B cell (primary cell): ENCODE measurements at places on chromosomes 2 and 18.

GRCh38 chr2:173452416-173452815 is 97.7 kb downstream of the CDCA7 start:
- DNase-seq, result no peak

GRCh38 chr2:74021407-74021755 is 36.7 kb downstream of the TET3 start:
- DNase-seq, result no peak

- no peak for DNase-seq
These were observed 153.4 kb upstream of the GULP1 start for GRCh38 chr2:188138313-188138712.

- no peak for DNase-seq
These were observed 169.7 kb downstream of the TWIST2 start for GRCh38 chr2:239017491-239018098.

- DNase-seq, result no peak
These were observed 595.0 kb downstream of the STK39 start for GRCh38 chr2:167652401-167652800.

DNA sequence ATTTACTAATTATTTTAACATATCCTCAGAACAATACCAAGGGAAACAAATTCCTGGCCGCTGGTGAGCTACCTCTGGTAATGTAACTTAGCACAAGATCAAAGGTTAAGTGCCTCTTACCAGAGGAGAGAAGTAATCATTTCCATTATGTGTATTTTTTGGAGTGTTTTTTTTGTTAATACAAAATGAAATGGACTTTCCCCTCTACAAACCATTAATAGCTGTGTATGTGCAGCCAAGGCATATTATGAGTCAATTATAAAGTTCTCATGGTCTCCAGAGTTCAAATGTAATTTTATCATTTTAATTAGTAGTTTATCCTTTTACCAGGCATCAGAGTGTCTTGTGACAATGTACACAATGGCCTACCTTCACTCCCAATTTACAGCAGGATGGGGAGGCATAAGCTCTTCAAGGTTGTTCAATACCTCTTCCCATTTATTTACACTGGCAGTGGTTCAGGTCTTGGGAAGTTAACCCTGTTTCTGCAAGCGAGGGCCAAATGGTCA is 242.2 kb downstream of the TGIF1 start:
- no peak for DNase-seq

DNA sequence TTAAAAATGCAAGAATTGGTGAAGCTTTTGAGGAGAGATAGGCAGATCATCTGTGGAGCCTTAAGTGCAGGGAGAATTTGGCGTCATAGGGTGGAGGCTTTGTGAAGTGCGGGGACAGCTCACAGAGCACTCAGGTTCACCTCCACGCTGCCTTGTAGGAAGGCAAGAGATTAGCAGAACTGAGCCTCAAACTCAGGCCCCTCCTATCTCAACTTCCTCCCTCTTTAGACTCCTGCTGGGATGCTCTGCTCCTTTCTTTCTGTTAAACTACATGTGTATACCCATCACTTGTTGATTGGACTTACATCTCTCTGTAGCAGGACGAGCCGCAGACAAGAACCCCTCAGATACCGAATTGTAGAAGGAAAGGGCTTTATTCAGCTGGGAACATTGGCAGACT is 422.2 kb downstream of the SETBP1 start:
- DNase-seq, result no peak

GRCh38 chr18:70296289-70296688 is 7.4 kb downstream of the SOCS6 start:
- no peak for DNase-seq

DNA sequence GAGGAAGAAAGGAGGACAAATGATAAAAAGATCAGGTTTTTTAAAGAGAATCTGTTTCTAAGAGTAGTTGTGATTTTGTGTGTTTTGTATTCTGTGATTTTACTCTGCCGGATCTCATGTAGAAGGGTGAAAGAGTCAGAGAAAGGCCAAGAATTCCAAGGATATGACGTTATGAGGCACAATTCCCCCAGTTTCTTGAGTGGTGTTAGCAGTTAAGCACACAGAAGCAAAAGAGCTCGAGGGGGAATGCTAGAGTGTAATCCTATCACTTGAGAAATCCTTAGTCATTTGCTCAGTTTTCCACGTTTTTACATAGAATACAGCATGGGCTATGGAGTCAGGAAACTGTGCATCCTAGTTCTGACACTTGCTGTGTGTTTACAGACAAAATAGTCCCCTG is 34.8 kb downstream of the METTL4 start:
- DNase-seq, result no peak

- DNase-seq, result no peak
These were observed 663.7 kb upstream of the LRATD1 start for GRCh38 chr2:13968811-13969210.

GRCh38 chr2:219183151-219183772 is 5.2 kb downstream of the RETREG2 start:
- DNase-seq, result no peak

GRCh38 chr18:7232218-7232617 is 1.3 kb downstream of the LRRC30 start:
- DNase-seq, result no peak

DNA sequence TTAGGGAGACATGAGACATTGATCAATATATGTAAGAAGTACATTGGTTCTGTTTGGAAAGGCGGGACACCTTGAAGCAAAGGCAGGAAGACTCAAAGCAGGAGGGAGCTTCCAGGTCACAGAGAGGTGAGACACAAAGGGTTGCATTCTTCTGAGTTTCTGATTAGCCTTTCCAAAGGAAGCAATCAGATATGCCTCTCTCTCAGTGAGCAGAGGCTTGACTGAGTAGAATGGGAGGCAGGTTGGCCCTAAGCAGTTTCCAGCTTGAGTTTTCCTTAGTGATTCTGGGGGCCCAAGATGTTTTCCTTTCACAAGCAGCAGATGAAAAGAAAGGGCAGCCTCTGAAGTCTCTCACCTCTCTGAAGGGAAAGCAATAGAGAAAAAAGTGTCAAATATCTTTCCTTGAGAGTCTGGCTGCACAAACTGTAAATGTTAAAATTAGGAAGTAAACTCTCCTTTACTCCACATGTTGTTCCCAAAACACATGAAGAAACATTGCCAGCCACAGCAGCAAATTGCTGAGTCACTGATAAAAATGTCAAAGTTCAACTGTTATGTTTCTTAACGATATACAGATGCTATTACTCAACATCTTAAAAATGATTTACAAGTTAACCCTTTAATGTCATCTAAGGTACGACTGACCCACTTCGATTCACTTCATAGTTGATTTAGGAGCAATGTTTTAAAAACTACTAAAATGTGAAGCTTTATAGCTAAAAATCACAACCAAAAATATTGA is 40.3 kb downstream of the CYB5A start:
- no peak for DNase-seq

- DNase-seq, result no peak
These were observed 24.9 kb downstream of the PECR start for GRCh38 chr2:216056739-216057138.

DNA sequence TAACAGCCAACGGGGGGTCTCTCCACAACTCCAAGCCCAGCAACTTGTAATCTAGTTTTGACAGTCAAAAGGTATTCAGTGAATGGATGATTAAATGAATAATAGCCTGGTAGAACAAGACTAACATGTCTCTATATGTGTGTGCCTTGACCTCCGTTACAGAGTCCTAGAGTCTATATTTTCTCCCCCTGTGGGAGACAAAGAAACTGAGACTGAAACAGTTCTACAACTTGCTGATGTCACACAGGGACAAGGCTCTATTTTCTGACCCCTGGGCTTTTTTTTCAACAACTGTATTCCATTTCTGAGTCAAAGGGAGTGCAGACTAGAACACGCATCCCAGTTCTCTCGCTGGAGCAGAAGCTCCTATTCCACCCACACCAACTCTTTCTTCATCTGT is 223.6 kb upstream of the AGAP1 start:
- DNase-seq, result no peak

DNA sequence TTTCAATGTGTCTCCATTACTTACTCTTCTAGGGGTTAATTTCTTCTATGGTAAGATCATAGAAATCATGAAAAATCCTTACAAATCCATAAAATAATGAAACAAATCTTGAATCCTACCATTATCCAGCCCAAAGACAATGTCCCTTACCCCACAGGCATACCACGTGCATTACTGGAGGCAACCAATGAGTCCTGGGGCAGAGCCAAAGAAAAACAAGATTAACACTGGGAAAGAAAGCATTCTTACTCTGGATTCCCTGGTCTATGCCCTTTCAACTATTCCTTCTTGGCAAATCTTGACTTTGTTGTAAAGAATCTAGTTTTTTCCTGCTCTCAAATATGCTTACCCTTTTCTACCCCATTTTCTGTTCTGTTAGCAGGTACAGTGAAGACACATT is 3.1 kb upstream of the GALNT1 start:
- DNase-seq, result no peak

DNA sequence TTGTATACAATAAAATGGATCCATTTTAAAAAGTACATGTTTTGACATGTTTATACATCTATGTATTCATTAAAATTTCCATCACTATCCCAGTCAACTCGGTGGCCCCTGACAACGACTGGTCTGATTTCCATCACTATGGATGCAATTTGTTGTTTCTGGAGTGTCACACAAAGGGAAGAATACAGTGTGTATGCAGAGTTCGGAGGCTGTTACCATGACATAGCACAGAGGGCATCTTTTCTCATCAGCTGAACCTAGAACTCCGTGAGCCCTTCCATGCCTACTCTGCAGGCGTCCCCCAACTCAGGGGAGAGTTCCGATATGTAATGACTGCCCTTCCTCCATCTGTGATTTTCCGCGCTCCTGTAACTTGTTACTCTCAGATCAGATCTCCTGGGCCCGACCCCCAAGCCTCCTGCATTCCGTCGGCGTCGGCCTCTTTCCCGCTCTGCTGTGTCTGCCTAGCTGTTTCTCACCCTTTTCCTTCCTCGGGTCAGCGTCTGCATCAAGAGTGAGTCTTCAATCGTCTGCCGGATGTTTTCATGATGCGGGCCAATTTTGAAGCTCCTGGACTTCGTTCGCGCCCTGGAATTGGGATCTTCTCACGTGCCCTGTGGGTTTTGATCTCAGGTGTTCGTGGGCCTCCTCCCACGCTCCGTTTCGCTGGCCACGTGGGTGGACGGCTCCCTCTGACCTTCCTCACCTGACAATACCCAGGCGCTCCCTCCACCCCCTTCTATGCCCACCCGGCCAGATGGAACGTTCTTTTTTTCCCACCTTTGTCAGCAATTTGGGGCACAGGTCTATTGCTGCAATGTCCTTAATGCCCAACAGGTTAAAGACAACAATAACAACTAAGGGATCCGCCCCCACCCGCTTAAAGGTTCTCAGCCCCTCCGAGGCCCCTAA is 161.0 kb downstream of the TWIST2 start:
- no peak for DNase-seq

GRCh38 chr2:166545473-166545872 is 51.4 kb upstream of the SCN7A start:
- no peak for DNase-seq

DNA sequence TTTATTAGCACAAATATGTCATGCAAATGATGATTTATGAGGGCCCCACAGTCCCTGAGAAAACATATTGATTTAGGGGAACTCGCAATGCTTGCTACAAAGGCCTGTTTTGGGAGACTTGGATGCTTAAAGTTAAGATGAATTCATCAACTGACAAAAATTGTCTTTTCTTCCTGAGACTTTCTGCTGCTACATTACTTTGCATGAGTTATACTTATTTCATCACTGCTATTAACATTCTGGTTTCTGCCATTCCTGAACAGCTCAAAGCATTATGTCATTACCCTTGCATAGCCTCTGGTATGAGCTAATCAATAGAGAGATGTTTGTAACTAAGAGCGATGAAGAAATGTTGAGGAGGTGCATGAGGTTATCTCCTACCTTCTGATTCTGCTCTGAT is 74.4 kb downstream of the SOX11 start:
- no peak for DNase-seq

DNA sequence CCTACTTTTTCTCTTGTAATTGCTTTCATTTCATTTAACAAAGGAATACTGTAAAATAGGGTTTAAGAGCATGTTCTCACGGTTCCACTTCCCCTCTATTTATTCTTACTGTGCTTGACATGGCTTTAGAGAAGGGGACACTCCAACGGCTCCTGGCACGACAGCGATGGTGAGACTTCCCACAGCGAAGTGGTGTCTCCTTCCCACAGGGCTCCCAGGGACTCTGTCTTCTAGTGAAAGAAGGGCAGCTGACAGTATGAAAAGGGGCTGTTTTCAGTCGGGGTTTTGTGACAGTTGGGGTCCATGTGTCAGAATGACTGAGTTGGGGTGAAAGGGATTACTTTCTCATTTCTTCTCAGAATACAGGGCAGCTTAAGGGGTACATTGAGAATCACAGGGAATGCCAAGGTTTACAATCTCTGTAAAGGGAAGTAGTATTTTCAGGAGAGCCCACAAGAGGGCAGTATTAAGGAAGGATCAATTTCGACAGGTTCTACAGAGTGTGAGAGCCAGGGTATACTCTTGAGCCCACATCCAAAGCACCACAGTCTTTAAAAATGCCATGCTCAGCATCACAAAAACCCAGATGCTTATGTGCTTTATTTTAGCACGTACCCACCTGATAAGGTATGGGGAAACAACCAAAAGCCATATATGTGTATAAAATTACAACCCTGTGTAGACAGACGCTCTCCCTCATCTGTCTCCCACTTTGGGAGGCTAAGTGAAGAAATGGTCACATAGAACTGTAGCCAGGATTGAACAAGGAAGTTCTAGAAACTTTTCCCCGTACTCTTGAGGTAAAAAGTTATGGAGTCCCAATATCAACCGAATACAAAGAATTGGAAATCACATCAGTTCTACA is 31.3 kb upstream of the RAPGEF4 start:
- DNase-seq, result no peak

- DNase-seq, result no peak
These were observed 313.2 kb upstream of the ETAA1 start for GRCh38 chr2:67083951-67084350.

DNA sequence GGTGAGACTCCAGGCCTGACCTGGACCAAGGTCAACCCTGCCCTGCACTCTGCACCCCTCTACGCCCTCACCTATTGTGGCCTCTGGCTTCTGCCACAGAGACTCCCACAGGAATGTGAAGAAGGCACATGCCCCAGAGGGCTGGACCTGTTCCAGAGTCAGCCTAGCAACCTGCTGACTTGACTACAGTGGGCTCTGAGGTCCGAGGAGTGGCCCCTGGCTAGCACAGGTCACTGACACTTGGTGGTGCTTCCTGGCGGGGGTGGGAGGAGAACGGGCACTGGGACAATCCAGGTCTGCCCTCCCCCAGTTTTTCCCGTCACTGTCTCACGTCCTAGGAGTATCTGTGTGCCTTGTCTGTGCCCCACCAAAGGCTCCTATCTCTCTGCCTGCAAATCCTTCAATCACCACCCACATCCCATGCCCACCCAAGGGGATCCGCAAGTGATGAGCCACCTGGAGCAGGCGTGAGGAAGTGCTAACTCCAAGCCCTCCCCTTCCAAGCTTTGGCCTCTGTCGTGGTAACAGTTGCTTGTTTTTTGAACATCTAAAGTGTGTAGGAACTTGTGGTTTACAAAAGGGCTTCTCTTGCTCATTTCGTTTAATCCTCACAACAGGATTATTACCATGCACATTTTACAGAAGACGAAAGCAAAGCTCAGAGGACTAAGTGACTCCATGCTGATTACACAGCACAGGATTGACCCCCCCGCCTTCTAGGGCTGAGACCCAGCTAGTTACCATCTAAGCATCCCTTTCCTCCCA is 86.2 kb downstream of the MCFD2 start:
- no peak for DNase-seq
